ENCODE measurements at places on chromosomes 7 and 10.

DNA sequence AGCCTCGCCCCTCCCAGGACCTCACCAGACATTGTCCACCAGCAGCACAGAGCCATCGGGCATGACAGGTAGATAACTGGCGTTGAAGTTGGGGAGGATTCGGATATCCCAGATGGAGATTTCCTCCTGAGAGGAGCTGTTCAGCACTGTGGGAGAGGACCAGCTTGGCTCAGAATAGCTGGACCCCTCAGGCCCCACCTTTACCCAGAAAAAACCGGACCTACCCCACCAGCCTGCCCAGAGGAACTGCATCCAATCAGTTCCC is 1.5 kb downstream of the TRAPPC14 start:
- DNase-seq = no peak

GRCh38 chr7:157683747-157684156 is 346.9 kb downstream of the DNAJB6 start:
- DNase-seq = no peak

DNA sequence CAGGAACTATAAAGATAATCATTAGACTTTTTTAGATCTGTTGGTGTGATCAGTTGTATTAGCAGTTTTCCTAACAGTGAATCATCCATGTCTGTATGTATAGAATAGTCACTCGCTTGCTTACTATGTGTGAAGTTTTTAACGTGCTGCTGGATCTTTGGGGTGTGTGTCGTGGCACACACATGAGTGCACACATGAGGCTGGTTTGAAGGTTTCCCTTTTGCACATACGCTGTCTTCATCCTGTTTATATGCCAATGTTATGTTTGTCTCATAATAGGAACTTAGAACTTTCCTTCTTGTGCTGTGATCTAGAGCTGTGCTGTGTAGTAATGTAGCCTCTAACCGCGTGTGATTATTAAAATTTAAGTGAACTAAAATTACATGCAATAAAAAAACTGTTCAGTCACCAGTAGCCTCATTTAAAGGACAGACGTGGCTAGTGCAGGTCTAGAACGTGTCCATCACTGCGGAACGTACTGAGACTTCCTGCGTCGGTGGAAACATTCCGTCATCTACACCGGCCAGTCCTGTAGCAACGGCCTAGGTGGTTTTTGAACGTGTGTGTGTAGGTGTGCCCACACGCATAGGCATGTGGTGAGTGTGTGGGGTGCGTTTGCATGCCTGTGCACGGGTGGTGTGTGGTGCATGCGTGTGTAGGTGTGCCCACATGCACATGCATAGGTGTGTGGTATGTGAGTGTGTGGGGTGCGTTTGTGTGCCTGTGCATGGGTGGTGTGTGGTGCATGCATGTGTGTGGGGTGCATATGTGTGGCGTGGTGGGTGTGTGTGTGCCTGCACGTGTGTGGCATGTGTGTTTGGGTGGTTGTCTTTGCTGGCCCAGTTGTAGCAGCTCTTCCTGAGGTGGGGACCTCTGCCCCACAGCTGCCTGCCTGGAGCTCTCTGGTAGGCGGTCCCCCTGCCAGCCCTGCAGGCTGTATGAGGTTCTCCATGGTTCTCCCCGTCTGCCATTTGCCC is 56.6 kb downstream of the INPP5A start:
- DNase-seq = no peak

DNA sequence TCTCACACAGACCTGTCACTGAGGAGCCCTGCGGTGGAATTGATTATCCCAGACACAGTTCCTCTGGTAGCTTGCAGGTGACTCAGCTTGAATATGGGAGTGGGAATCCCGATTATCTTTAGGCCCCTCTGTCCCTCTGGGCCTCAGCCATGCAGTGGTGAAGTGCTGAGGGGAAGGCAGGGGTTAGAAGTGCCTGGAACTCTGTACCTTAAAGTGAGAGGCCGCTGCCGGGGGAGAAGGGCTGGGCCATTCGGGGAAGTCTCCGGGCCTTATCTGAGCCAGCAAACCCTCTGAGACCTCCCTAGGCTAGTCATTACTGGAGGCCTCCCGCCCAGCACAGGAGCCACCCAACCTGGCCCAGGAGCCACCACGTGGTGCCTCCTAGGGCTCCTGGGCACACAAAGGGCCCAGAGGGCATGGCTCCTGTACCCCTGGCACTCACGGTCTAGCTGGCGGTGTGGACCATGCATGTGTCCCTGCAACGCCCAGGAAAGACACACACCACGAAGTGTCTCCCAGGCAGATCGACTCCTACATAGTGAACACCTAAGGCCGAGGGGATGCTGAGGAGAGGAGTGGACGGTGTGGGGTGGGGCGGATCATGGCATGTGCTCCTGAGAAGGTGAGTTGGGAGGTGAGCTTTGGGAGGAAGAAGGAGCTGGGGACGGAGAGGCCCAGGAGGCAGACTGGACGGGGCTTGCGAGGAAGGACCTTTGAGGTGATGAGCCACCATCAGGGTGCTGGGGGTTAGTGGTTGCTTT is 56.2 kb downstream of the HK1 start:
- DNase-seq = no peak

All from C1 segment of cervical spinal cord (tissue), 14 donors.